ENCODE measurements at places on chromosomes 13 and 19.

DNA sequence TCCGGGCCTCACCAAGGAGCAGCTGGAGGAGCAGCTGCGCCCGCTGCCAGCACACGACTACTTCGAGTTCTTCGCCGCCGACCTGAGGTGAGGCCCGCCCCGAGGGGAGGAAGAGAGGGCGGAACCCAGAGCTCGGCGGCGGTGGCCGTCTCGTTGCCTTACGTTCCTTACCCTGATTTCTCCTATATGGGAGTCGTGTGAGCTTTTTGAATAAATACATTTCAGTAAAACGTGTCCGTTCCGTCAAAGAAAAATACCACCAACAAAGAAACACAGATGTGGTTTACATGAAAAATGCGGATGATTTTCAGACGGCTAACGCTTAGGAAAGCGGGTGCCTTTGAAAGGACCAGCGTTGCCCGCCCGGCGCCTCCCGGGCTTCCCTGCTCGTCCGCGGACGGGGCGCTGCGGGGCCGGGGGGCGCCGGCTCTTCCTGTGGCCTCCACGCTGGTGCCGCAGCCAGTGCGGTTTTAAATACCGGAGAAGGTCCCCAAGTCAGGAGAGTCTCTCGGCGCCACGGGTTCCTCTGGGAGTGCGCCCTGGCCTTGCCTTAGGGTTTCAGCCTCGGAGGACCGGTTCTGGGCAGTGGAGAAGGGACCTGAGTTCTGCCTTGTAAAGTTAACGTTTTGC is 755 bp downstream of the UPF3A start:
- DNase-seq = peak; percentile 54

DNA sequence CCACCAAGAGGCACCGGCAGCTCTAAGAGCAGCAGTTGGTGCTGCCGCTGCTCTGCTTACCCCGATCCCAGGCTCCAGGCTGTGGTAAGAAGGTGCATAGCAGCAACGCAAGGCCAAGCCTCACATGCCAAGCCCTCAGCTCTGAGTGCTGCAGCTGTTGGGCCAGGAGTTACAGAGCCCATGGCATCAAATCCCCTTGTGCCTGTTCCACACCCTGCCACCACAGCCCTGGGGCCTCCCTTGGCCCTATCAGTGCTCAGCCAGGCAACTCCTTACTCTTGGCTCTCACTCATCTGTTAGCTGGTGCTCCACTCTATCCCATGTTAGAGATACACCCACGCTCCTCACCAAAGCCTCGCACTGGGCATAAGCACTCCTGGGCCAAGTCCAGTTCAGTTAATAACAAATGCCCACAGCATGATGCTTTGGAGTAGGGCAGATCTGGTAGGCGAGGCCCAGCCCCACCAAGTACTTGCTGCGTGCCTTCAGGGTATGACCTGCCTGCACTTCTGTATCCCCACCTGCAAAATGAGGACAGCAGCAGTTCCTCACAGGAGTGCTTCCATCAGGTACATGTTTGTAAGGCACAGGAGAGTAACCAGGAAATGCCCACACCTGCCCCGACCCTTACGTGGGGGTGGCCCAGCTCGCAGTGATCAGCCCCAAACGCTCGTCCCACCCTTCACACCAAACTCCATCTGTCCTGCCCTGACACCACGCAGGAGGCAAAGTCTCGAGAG is 16.2 kb downstream of the AKAP8L start:
- DNase-seq = no peak

DNA sequence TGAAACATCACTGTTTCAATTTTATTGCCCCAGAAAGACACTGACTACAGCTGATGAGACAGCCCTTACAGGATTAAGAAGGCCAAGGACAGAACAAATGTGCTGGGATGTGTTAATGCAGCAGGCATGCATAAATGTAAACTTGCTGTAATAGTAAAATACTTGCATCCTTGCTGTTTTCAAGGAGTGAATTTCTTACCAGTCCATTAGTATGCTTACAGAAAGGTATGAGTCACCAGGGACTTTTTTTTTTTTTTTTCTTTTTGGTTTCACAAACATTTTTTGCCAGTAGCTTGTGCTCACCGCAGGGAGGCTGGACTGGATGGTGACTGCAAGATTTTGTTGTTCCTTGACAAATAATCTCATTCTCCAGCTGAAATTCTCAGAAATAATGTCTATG is 55.1 kb downstream of the GPR180 start:
- no peak for DNase-seq

- DNase-seq = no peak
These were observed 59.6 kb downstream of the DPY19L3 start for GRCh38 chr19:32465176-32465575.

DNA sequence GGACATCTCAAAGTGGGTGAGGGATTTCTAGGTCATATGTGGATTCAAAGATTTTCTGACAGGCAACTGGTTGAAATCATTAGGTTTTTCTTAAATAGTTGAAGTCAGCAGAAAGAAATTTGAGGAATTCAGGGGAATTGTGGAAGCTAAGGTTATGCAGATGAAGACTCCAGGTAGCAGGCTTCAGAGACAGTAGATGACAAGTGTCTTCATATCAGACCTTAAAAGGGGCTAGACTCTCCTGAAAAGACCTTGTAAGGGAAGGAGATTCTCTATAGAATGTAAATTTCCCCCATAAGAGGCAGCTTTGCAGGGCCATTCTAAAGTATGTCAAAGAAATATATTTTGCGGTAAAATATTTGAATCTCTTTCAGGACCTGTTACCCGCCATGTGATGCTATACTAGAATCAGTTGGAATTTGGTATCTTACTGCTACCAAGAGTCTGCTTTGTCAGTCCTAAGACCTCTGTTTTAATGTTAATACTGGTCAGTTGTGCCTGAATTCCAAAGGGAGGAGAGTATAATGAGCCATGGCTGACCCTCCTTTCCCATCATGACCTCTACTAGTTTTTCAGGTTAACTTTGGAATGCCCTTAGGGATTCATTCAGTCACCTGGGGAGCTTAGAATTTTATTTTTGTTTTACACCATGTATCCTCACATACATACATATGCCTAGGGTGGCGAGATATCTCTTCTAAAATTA is 1115.5 kb upstream of the SLC10A2 start:
- DNase-seq = no peak

Data from activated naive CD4-positive, alpha-beta T cell treated with anti-CD3 and anti-CD28 coated beads, Interleukin-2, amount 10 ng/mL, durations not matched to agents 7 days and 5 days (primary cell).